Anterior cingulate cortex (tissue), 58 donors: ENCODE measurements at places on chromosomes 3 and 15.

DNA sequence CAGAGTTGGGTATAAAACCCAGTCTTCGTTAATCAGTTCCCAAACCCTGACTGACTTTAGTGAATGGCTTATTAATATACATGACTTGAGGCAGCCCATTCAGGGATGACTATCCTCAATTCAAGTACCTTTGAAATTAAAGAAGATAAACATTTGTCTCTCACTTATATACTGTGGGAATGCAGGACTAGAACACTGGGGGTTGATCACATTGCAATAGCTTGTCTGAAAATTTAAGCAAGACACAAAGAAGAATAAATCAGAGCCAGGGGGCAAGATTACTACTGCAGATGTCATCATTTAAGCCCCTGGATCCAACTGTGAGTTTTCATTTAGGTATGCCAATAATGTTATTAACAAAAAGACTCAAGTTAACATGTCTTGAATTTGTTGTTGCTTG lies 647.7 kb downstream of the ZPLD1 start:
- DNase-seq, result no peak

DNA sequence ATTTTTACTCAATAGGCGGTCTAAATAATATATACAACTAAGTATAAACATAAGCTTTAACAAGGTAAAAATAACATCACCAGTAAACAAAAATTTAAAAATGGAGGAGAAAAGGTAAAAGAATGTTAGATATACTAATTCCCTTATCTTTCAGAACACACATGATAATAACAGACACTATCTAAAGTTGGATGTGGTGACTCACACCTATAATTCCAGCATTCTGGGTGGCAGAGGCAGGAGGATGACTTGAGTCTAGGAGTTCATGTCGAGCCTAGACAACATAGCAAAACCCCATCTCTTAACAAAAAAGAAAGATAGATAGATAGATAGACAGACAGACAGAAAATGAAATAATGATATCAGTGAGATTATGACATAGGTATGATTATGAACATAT lies 85.1 kb downstream of the STAG1 start:
- no peak for DNase-seq

GRCh38 chr3:56682462-56683121 lies 473 bp downstream of the TASOR start:
- peak; percentile 66 for DNase-seq

DNA sequence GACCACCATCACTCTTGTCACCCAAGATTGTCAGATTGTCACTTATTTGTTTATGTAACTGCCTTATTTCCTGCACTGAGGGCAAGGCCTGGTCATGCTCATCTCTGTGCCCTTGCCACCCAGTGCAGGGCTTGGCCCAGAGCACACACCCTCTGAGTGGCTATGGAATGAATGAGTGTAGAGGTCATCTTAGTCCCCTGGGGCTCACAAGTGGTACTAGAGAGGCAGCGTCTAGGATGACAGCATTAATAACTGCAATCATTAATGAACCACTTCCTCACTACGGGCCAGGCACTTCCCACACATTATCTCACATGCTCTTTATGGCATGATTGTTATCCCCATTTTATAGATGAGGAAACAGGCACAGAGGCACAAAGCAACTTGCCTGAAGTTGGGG lies 117.0 kb downstream of the SMAD6 start:
- DNase-seq, result no peak

- DNase-seq, result no peak
Measured at GRCh38 chr3:121809249-121809648, 25.6 kb downstream of the IQCB1 start.

- DNase-seq, result peak; percentile 86
Measured at GRCh38 chr3:13895155-13896105, 15.6 kb upstream of the WNT7A start.

DNA sequence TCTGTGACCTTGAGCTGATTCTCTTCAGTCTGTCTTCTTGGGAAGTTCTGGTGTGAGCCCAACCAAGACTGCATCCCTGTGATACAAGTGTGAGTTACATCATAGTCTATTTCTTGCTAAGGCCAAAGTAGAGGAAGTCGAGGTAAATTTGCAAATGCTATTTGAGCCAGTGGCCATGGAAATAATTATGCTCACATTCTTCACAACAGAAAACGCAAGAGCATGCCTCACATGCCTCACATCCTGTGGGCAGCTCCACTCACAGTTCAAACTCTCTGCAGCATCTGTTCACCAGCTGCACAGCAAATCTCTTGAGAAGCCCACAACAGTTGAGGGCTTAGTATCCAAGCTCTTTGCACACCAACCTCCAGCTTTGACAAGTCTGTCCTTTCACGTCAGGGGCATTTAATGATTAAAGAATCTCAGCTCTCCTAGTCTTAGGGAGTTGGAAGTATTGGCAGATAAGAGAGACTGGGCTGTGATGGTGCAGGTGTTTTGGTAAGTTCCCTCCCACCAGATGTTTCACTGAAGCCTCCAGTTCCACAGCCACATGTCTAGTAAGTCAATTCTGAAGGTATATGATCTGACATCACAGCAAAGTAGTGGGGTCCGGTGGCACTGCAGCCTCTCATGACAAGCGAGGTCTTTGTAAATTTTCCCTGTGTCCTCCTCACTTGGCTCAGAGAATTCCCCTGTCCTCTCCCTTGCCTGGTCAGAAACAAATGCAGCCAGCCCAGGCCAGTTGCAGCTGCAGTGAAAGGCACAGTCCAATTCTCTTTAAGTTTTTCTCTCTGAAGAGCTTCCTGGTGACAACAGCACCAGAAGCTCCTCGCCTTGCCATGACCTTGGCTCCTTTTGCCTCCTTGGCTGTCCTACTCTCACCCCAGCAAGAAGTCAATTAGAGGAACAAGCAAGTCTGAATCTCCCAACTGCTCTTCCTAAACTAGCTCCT lies 166.1 kb downstream of the SSR3 start:
- no peak for DNase-seq

GRCh38 chr3:128091586-128091985 lies 32.0 kb downstream of the RUVBL1 start:
- DNase-seq, result no peak

DNA sequence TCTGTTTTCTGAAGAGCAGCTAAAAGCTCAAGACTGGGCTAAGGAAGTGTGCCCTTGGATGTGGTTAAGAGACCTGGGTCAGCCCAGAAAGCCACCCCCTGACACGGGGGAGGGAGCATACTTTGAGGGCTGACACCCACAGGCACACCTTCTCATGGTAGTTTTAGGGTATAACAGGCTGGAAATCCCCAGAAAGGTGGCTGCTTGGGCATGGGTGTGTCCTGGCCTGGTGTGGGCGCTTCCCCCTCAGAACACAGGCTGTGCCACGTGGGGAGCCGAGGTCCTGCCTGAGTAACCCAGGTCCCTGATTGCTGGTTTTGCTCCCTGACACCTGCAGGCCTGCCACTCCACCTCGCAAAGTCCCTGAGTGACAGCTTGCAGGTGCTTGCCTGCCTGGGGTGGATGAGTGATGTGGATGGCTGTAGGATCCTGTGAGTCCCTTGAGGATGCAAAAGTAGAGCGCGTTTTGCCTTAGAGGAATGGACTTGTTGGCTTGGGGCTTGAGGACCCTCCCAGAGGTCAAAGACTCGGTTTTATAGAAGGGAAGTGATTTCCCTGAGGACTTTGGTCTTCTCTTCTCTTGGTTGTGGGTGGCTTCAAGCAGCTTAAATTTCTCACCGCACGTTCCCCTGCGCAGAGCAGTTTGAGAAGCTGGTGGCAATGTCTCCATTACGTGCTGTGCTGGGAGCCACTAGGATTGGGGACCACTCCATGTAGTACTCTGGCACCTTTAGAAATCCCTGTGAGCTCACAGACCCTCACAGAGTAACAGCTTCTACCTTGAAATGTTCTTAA lies 94.4 kb downstream of the DNASE1L3 start:
- DNase-seq, result no peak

DNA sequence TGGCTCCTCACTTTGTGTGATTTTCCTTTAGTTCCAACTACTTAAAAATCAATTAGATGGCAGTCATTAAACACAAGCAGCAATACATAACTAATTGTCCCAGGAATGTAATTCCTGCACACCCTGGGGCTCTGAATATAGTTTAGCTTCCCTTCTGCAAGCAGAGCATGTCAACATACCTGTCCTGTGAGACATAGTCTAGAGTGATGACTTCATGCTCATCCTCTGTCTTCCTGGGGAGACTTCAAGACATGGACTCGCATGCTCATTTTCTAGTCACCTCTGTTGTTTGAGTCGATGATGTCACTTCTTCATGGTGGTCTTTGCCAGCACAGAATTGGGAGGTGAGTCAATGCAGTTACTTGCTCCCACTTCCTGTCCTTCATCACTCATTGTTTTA lies 15.7 kb downstream of the C3orf52 start:
- DNase-seq, result no peak

- no peak for DNase-seq
Measured at GRCh38 chr15:101037090-101037830, 118.1 kb downstream of the LRRK1 start.

GRCh38 chr3:64716110-64716710 lies 28.4 kb upstream of the ADAMTS9 start:
- DNase-seq, result no peak

GRCh38 chr3:5122741-5123706 lies 932 bp downstream of the ARL8B start:
- DNase-seq, result peak; percentile 32

GRCh38 chr3:115689928-115690327 lies 66.6 kb downstream of the GAP43 start:
- DNase-seq, result no peak

DNA sequence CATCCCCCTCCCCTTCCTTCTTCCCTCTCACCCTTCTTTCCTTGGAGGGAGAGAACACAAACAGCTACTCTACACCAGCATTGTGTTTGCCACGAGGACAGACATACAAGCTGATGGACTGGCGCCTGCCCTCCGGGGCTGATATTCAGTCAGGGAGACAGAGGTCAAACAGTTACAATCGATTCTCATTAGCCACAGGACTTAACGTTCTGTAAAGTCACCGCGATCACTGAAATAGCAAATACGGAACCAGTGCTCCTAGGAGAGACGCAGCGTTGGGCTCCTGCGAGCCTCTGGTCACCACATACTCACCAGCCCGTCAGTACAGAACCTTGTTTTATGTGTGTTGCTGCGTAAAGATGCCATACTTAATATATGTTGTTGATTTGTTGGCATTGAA lies 108.8 kb downstream of the LRRK1 start:
- DNase-seq, result no peak

GRCh38 chr15:62850318-62850717 lies 192.2 kb upstream of the TPM1 start:
- DNase-seq, result no peak

- DNase-seq, result no peak
Measured at GRCh38 chr3:38491215-38491614, 4.9 kb upstream of the EXOG start.

- DNase-seq, result no peak
Measured at GRCh38 chr3:67719333-67719732, 64.9 kb upstream of the SUCLG2 start.

DNA sequence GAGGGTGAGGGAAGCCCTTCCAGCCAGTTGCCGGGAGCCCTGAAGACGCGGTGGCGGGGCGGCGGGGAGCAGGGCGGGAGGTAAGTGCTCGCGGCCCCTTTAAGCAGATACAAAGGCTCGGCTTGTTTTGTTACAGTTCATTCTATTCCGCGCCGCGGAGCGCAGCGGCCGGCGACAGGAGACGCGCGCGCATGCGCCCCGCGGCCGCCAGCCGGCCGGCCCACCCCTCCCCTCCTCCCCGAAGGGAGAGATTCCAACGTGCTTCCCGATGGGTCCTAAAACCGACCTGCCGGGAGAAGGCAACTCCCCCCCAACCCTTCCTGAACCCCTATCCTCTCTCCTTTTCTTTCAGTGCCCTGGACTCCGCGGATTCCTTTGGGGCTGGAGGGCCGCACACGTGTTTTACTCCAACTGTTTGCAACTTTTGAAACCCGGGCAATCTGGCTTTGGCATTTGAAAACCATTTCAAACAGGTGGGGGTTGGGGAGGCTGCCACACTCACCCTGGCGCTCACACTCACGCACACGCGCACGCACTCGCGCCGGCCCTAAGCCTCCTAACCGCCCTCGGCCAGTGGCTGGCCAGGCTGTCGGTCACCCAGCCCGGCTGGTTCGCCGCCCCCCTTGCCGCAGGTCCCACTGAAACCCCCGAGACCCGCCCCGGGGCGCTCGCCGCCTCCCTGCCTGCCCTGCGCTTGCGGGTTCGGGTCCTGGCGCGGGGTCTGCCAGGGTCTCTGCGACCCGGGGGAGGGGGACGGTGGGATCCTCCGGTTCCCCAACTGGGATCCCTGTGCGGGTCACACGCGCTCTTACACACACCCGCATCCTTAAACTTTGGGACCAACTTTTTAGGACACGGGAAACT lies at the start of gene MAGI1:
Gene MAGI1, minus strand, starts transcription at position 193 of the 864 bp plus-strand sequence. CDS start 610 bp downstream, outside the sequence.
- peak; percentile 84 for DNase-seq

- DNase-seq, result no peak
Measured at GRCh38 chr15:68497206-68497910, 65.4 kb upstream of the ITGA11 start.

DNA sequence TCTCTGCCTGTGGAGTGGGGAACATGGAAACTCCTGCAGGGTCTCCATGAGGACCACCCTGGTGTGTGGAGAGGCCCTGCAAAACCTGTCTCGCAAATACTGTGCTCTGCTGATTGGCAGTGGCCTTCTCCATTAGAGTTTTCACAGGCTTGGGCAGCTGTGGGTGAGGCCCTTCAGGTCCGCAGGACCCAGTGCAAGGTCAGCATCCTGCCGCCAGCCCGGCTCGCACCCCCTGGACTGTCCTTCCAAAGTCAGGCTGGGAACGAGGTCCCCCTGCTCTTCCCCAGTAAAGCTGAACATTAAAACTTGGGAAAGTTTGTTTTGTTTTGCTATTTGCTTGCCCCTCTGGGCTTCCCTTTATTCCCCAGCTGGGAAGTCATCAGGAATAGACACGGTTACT lies 85.0 kb upstream of the PLXNA1 start:
- no peak for DNase-seq

DNA sequence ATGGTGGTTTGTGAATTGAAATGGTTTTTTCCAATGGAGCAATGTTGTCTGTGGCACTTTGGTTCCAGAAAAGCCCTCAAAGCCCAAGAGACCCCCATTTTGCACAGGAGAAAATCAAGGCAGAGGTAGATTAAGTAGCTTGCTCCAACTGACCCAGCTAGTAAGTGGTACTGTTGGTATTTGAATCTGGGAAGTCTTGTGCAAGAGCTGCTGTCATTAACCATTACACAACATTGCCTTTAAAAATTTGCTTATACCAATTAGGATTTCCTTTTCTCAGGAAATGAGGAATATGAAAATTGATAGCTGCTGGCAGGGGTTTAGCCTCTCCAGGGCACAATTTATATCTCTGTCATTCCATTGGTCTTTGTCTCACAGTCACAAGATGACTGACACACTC lies 102.4 kb upstream of the UBE3A start:
- DNase-seq, result no peak

- no peak for DNase-seq
Measured at GRCh38 chr15:78047761-78048627, 29.5 kb downstream of the TBC1D2B start.

DNA sequence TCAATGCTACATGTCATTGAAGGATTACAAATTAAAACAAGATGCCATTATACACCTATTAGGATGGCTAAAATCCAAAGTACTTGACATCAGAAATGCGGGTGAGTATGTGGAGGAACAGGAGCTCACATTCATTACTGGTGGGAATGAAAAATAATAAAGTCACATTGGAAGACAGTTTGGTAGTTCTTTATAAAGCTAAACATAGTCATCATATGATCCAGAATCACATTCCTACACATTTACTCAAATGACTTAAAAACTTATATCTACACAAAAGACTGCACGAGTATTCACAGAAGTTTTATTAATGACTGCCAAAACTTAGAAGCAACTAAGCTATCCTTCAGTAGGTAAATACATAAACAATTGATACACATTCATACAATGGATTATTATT lies 147.2 kb downstream of the ISL2 start:
- DNase-seq, result no peak
